ENCODE measurements at places on chromosomes 3 and 15.

GRCh38 chr15:94083467-94084052 lies 147.8 kb upstream of the MCTP2 start:
- no peak for DNase-seq

- DNase-seq, result no peak
These were observed 366.8 kb upstream of the ZNF385D start for GRCh38 chr3:22117751-22118346.

DNA sequence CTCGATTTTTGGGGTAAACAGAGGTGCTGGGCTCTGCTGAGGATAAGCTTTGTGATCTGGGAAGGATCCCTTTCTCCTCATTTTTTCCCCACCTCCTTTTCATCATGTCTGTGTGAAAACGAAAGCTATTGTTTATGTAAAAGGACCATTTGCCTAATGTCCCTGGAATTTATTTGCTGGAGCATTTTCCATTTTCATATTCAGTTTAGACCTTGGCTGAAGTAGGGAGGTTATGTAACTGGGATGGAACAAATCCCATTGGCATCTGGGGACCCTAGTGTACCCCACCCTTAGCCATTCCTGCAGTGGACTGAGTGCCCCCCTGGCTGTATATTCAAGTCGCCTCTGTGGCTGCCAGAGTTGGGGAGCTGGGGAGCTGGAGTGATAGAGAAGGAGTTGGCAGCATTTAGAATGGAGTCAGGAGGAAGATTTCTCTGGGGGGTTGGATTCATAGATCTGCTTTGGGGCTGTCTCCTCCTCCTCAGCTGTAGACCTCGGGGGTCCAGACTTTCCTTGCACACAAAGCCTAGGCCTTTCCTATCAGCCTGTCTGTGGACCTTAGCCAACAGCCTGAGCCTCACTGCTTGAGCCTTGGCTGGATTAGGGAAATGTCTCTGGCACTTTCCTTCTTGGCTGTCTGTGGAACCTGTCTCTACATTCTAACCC lies 270.4 kb upstream of the CTDSPL start:
- no peak for DNase-seq

DNA sequence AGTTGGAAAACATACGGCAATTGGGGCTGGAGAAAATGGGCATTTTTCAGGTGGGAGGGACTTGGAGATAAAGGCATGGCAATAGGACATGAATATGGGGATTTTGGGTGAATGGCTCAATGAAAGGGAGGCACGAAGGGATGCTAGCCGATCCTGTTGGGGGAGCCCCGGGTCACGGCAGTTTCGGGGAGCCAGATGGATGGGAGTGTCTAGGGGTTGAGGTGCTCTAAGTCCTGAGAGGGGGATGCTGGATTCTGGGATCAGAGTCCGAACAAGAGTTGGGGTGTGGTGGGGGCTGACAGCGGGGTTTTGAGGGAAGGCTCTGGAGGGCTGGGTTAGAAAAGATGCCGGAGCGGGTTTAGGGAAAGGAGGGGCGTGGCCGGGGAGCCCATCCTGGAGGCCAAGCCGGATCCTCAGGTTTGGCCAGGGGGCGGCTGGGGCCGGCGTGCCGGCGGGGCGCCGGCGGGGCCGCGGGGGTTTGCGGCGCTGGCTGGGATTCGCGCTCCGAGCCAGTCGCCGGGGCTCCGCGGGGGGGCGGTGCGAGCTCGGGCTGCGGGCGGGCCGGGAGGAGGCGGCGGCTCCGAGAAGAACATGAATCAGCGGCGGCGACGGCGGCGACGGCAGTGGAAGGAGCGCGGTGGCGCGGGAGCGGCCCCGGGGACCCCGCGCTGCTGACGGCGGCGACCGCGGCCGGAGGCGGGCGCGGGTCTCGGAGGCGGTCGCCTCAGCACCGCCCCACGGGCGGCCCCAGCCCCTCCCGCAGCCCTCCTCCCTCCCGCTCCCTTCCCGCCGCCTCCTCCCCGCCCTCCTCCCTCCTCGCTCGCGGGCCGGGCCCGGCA lies at the start of gene TYRO3:
TSS of gene TYRO3 (plus strand) at position 813 of the 839 bp plus-strand sequence. CDS start 46 bp downstream, outside the sequence.
- peak; percentile 51 for DNase-seq

DNA sequence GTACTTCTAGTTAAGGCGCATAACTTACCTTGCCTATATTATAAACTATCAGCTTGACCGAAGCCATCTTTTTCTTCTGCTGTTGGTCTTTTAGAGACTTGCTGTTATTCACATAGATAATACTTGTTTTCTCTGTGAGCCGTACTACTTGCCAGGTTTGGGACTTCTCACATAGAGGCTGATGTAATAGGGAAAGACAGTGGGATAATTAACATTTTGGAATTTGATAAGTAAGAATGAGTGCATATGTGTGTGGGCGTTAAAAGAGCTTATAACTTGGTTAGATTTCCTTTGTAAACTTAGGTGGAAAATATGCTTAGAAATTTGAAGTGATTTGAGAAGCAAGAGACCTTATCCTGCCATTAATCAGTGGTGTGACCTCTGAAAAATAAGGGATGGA lies 47.8 kb downstream of the FNDC3B start:
- DNase-seq, result no peak

- DNase-seq, result no peak
These were observed 562.7 kb downstream of the MFSD1 start for GRCh38 chr3:159364511-159364910.

- DNase-seq, result no peak
These were observed 22.0 kb upstream of the GNB5 start for GRCh38 chr15:52213206-52213605.

DNA sequence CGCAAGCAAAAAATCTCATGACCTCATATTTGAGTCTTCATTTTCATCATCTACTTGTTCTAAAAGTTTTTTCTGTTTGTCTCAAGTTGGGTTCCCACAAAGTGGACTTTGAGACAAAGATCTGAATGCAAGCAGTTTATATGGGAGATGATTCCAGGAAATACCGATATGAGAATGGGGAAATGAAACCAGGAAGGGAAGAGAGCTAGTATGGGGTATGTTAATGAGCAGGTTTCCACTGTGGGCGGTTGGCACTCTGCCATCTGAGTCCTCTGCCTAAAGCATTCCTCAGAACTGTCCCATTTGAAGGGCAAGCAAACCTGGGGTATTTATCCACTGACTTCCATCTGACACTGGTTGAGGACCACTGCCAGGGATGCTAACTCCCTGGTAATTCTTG lies 8.8 kb downstream of the ADPRH start:
- DNase-seq, result no peak

All from GM18507 (cell line).